Amniotic epithelial cell (primary cell): ENCODE measurements at places on chromosomes 5 and 9.

DNA sequence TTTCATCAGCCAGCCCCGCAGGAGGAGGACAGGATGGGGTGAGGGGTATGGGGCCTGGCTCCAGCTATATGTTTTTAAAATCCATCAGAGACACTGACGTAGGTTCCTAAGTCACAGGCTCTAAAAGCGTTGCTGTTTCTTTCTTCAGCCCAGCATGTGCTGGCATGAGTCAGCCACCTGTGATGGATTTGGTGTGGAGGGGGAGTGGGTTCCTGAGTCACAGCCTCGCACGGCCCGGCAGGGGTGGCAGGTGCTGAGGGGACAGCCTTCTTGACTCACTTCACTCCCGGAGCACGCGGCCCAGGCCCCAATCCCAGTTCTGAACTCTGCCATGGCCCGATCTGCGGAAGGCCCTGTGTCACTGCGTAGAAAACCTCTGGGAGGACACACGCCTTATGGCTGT, 38.8 kb upstream of the RPL26L1 start:
- DNase-seq: peak; percentile 99

DNA sequence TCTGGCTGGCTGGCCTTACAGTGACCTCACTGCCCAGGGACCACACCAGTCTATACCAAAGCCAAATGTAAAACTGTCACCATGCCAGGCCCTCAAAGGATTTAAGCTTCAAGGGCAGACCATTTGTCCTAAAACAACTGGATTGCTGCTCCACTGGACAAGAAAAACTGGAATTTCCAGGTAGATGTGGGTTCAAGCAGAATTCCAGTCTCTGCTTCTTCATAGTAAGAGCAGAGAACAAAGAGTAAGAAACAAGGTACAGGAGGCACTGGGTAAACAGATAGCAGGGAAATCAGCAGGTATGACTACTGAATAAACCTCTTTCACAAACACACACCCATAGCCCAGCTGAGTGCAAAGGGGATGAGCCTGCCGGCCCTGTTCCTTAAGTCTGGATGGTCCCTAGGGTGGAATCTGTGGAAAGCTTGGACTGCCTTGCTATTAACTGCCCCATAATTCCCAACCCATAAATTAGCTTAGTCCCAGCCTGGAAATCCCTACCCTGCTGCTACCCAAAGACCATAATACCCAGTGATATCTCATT, 5.5 kb downstream of the B4GALT1 start:
- DNase-seq: no peak

DNA sequence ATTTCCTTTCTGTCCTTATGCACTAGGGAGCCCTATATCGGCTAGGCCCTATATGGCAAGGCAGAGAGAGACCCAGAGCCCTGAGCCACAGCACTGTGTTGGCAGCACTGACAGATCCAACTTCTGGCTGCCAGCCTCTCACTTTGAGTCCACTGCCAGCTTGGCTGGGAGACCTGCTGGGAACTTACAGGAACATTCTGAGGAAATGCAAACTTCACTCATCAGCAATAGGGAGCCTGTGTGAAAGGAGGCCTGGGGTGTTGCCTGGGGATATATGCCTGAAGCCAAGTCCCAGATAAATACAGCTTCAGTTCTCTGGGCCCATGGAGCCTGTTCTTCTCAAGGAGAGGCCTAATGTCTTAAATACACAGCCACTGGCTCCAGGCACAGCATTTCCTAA, 78.0 kb downstream of the ADRB2 start:
- DNase-seq: no peak

DNA sequence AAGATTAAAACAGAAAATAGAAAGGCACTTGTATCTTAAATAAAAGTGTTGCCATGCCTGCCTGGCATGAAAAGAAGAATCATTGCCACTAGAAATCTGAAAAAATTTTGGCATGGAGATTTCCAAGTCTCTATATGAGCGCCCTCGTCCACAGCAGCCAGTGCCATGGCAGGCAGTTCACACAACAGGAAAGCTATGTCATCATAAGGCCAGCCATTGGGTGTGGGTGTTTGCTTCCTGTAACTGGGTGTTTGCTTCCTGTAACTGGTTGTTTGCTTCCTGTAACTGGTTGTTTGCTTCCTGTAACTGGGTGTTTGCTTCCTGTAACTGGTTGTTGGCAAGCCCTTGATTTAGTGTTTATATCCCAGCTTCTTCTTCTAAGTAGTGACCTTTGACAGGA, 446.7 kb downstream of the IRX1 start:
- DNase-seq: no peak
